ENCODE measurements at places on chromosomes 7 and 10. TPM values are rescaled to one million over a fixed set of nuclear protein-coding genes. Genes with fewer than 3 reads are reported as not detected.

The CUBN gene
- 0.30 TPM for total RNA-seq

The ZP3 gene
- total RNA-seq: 8.2 TPM

The COX15 gene
- total RNA-seq: 33.9 TPM

The GCC1 gene
- 14.4 TPM for total RNA-seq

The PTF1A gene
- total RNA-seq: not detected

The GIMAP7 gene
- 24.1 TPM for total RNA-seq

The CAMK2B gene
- total RNA-seq: 1.9 TPM

The ACTR3C gene
- 7.9 TPM for total RNA-seq

The PAPOLB gene
- total RNA-seq: not detected

The WEE2 gene
- total RNA-seq: not detected

The EN2 gene
- total RNA-seq: not detected

The TMEM254 gene
- 11.4 TPM for total RNA-seq

The GRID1 gene
- not detected for total RNA-seq

The HOXA6 gene
- total RNA-seq: not detected

The AMZ1 gene
- 0.07 TPM for total RNA-seq

The PIK3CG gene
- total RNA-seq: 36.6 TPM

The DIP2C gene
- total RNA-seq: 2.6 TPM

The CALML5 gene
- not detected for total RNA-seq

The CALHM1 gene
- total RNA-seq: not detected

The C10orf67 gene
- total RNA-seq: not detected

The CYP3A5 gene
- total RNA-seq: not detected

The DPYSL4 gene
- 17.9 TPM for total RNA-seq

The SLC29A3 gene
- 7.3 TPM for total RNA-seq

DNA sequence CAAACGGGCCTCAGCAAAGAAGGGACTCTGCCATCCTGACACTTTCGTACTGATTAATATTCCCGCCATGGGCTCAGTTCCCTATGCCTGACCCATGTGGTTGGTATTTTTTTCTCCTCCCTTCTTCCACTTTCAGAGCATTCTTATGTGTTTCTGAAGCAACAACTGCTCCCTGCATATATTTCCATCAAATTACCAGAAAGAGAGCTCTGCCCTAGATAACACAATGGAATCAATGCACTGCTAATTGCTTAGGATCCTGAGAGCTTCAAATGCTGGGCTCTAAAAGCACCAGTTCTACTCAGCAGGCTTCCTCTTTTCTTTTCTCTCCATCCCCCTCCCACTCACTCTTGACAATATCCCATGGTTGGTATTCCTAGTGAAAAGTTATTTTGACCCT lies 5.3 kb downstream of the TECTB start:
- DNase-seq: no peak

DNA sequence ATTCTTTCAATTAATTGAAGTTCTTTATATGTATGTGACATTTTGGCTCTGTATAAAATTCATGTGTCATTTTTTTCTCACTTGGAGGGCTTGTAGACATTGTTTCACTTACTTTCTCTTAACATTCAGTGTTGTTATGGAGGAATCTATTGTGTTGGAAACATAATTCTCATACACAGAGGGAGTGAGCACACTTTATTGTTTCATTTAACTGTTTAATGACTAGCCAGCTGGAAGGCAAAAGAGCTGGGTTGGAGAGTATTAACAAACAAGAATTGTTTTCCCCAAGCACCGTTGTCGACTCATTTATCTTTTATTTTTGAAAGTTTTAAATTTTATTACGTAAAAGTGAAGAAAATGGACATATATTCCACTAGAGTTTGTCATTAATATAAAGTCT lies 98.8 kb downstream of the PTPN20 start:
- no peak for DNase-seq

DNA sequence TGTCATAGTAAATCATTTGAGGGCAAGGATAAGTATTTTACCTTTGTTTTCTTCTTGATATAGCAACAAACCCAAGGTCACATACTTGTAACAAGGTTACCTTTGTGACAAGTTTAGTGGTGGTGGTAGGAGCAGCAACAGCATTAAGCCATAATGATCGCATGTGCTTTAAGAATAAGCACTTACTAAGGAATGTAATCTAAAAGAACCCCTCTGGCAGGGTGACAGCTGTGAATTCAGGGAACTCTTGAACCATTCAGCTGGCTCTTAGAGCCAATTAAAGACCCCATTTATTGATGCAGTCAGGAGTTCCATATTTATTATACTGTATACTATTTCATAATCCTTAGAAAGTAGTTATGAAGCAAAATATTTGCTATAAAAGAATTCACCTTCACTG lies 370.8 kb downstream of the EXOC4 start:
- no peak for DNase-seq

DNA sequence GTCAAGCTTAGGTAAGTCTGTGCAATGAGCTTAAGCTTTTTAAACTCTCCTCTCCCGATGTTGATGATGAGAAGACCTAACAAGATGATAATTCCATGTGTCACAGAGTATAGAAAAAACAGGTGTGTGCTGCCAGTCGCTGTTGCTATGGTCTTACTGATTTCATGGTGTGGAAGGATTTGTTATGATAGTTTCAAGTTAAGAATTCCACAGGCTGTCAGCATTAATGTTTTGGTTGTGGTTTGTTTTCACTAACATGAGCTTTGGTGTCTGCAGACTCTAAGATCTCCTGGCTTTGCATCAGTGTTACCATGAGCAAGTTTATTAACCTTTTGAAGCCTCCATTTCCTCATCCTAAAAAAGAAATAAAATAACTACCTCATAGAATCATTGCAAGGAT lies 123.7 kb downstream of the NSUN6 start:
- no peak for DNase-seq

DNA sequence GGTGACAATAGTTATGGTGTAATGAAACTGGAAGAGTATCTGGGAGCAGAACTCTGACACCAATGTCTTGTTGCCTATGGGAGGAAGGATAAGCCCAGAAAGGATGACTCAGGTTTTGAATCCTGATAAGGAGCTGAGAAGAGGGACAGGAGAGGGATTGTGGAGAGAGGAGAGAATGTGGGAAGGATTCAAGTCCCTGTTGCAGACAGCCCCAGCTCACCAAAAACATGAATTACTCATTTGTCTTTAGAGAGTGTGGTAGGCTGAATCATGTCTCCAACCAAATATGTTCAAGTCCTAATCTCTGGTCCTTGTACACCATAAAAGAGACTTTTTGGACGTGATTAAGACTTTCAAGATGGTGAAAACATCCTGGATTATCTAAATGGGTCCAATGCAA lies 206.9 kb upstream of the PHYHIPL start:
- DNase-seq: no peak

- no peak for DNase-seq
Observed at GRCh38 chr10:79132681-79133381, 64.1 kb downstream of the ZMIZ1 start.

GRCh38 chr7:81604075-81604807 lies 165.6 kb downstream of the HGF start:
- DNase-seq: no peak

GRCh38 chr10:86900955-86901354 lies 56.5 kb downstream of the MMRN2 start:
- no peak for DNase-seq

DNA sequence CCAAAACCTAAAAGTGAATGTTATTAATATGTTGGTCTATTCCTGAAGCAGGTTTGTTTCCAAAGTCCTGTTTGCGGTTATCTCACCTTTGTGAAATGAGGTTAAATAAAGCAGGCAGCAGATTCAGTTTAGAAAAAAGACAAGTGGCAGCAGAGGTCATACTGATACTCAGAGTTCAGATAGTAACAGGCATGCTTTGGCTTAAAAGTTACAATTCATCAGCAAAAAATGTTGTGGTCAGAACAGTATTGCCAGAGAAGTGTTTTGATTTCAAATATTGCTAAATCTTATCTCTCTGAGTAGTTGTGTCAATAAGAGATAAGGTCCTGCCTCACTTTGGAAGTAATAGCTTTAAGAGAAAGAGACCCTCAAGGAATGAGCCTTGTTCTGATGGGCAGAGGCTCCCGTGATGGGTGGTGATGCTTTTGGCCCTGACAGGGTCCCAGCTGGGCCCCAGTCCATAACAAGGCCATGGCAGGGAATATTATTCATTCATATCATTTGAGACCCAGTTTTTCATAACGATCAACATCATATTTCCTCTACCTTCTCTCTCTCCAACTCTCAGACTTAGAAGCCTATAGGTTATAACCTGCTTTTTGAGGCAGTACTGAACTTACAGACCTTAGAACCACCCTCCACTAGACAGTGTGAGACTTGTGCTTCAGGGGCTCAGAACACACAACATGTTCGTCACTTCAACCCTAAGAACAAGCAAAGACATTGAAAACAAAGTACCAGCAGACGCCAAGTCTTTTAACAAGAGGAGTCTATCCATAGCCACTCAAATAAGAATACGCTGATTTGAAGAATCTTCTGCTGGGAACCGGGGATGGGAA lies 58.5 kb upstream of the AHR start:
- DNase-seq: no peak

DNA sequence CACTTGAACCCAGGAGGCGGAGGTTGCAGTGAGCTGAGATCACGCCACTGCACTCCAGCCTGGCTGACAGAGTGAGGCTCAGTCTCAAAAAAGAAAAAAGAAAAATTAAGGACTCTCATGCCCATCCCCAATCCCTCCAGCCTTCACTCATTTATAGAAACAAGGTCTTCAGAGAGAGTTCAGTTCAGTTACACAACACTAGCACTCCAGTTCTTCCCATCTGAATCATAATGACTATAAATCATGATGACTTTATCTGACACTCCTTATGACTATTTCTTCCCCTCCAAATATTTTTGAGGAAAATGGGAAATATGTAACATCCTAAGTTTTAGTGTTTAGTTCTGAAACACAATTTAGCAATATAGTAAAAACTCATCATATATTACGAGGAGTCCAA lies 107.4 kb upstream of the LSM8 start:
- DNase-seq: no peak

- no peak for DNase-seq
Observed at GRCh38 chr10:67386260-67386659, 309.7 kb downstream of the CTNNA3 start.

GRCh38 chr10:79488336-79488735 lies 24.0 kb upstream of the EIF5AL1 start:
- DNase-seq: no peak

- DNase-seq: no peak
Observed at GRCh38 chr7:1325246-1325645, 92.6 kb downstream of the UNCX start.

DNA sequence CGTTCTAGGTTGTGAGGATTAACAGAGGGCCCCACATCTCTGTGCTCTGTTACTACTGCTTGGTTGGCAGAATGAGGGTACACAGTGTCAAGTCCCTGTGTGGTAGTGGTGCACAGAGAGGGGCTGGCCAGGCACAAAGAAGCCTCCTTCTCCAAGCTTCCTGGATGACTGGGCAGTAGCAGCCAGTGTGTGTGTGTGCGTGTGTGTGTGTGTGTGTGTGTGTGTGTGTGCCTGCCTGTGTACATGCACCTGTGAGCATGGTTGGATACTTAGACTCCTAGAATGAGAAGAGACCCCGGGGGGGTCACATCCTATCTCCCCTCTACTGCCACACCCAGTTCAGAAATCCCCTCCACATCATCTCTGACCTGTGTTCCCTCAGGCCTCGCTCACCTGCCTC lies 146.7 kb upstream of the UNC5B start:
- no peak for DNase-seq

DNA sequence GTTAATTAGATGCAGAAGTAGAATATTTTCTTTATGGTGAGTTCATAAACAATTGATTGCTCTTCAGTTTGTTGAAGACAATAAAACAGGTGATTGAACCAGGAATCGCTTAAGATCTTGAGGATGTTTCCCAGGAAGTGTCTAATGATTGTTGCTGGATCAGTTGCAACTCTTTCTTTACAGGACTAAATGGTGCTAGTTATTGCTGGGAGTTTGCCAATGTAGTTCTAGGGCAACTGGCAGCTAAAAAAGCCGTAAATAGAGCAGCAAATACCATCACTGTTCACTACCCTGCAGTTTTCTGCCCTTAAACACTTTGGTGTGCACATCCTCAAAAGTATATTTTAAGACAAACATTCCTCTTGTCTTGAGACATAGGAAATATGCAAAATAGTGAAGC lies 119.2 kb upstream of the ANK3 start:
- DNase-seq: no peak

- no peak for DNase-seq
Observed at GRCh38 chr7:16026253-16027020, 340.0 kb upstream of the MEOX2 start.

GRCh38 chr7:80288175-80289122 lies 153.8 kb downstream of the GNAI1 start:
- no peak for DNase-seq

DNA sequence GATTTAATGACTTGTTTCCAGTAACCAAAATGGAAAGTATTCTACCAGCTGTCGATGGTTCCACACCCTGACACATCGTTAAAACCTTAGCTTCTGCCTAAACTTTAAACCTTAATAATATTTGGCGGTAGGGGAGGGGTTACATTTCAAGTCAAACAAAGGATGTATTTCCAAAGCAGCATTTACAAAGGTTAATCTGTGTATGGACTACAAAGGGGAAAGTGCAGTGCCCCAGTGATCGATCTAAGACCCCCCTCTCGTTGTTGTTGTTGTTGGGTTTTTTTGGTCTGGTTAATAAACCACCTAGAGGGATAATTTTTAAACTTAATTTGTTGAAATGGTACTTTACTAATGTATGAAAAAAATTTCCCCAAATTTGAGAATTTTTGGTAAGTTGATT lies 1.1 kb upstream of the STEAP2 start:
- DNase-seq: no peak

DNA sequence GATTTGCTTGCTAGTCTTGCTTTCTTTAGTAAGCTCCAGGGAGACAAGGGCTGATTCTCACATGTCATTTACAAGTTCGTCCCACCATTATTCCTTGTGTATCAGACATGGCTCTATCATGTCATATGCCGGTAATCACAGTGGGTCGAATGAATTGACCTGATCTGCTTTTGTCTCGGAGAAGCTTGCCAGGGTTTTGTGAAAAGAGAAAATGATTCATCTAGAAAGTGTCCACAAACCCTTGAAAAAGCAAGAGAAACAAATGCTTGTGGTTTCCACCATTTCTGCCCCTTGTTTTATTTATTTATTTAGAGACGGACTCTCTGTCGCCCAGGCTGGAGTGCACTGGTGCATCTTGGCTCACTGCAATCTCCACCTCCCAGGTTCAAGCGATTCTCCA lies 278.5 kb downstream of the TCF7L2 start:
- no peak for DNase-seq

- no peak for DNase-seq
Observed at GRCh38 chr10:105023211-105024111, 382.4 kb downstream of the SORCS3 start.

- DNase-seq: no peak
Observed at GRCh38 chr7:99386584-99387238, 12.2 kb downstream of the ARPC1B start.

GRCh38 chr7:30143748-30144251 lies 9.0 kb downstream of the MTURN start:
- no peak for DNase-seq

DNA sequence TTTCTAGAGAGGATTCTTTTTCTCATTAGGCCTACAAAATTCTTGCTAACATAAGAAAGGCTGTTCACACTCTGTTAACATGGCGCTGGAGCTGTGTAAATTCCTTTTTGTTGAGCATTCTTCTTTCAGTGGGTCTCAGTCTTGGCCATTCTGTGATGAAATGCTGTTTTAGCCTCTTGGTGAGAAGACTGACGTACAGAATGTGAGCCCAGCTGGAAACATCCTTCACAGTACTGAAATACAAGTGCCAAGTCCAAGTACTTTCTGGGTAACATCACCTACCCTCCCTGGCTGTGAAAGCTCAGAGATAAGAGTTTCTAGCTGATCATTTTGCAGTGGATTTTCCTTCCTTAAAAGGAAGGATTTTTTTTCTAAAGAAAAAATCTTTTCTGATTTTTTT lies 231.8 kb downstream of the AHR start:
- DNase-seq: no peak
